ENCODE measurements at places on chromosomes 16 and 17. TPM values are rescaled to one million over a fixed set of nuclear protein-coding genes. Genes with fewer than 3 reads are reported as not detected.

- H3K36me3 ChIP-seq = no peaks in the 10 kb centered on the region
- H3K27ac ChIP-seq = peak overlapping the region; percentile 49
- peaks cover 20% of the 10 kb centered on the region for H3K4me1 ChIP-seq
- H3K27me3 ChIP-seq = no peaks in the 10 kb centered on the region
- no peak overlapping the region for H3K4me3 ChIP-seq
These were observed 37.6 kb downstream of the USP10 start for GRCh38 chr16:84737192-84738011.

DNA sequence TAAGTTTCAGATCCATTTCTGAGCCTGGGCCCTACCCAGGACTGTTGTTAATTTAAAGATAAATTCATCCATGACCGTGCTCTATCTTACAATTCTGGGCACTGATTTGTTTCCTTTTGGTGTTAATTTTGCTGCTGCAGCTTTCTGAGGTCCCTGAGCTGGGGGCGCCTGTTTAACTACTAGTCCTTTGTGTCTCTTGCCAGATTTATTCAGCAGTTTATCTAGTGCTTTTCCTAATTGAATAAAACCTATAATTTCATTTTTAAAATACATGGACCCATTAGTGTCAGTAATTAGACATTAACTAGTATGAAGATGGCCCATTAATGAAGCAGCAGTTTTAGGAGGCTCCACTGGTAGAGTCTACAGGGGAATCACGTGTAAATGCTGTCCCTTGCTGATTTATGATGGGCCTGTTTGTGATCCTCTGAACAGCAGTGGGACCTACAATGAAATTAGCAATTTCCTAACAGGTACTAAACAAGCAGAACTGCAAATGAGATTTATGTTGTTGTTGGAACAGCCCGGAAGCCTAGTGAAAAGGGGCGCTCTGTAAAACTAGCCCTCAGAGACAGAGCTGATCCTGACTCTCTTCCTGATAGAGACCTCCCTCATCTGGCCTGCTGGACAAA lies 54.7 kb downstream of the HS3ST2 start:
- no peaks in the 10 kb centered on the region for H3K4me1 ChIP-seq
- no peak overlapping the region for H3K4me3 ChIP-seq
- H3K27me3 ChIP-seq = no peaks in the 10 kb centered on the region
- no peaks in the 10 kb centered on the region for H3K36me3 ChIP-seq
- H3K27ac ChIP-seq = no peak overlapping the region

Gene ALOXE3
- polyA plus RNA-seq = not detected

Gene EVPL
- polyA plus RNA-seq = 0.21 TPM

GRCh38 chr17:79581324-79581932 lies 29.4 kb downstream of the RBFOX3 start:
- no peak overlapping the region for H3K27ac ChIP-seq
- no peaks in the 10 kb centered on the region for H3K4me1 ChIP-seq

DNA sequence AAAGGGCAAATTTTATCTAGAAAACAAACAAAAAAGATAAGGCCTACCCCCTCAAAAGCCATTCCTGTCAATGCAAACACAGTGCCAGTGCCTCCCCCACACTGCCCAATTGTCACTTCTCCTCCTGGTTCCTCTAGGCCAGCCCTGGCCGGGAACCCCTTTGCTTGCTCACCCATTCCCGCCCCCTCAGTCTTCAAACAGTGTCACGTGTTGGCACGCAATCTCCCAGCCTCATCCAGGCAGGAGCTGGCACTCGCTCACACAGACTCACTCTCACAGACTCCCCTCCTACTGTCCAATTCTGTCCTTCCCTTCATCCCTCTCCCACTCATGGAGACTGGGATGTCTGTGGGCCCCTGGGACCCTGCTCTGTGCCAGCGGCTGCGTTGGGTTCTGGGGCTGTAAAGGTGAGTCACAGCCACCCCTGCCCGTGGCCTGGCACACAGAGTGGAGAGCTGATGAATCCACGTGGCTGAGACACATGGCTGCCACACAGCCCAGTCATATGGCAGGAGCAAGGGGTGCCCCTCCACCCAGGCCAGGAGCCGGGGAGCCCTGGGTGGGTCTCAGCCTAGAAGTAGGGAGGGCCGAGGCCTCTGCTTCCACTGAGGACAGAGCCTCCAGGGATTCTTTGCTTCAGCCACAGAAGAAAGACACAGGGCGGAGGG lies 54.8 kb downstream of the VAC14 start:
- H3K27ac ChIP-seq = peak overlapping the region; percentile 97
- peaks cover 75% of the 10 kb centered on the region for H3K4me1 ChIP-seq
- DNase-seq = no peak

DNA sequence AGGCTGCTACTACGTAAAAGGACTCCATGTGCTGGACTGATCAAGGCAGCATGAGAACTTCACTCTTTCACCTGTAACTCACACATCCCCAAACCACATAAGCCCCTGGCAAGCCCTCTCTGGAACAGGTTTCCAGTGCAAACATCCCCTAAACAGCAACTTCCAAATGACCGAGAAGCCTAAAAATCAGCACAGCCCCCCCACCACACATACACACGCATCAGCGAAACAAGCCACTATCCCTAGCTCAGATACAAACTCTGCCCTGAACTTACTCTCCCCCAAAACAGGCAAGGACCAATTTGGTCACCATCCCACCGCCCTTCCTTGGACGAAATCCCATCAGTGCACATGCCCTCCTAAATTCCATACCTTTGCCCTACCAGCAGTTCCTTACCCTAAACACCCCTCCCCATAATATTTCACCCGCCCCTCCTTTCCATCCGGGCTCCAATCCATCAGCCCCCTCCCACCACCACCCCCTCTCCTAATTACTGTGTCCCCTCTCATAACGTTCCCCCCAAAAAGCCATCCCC lies 735 bp downstream of the LSM12 start:
- H3K36me3 ChIP-seq = peaks cover 7% of the 10 kb centered on the region
- DNase-seq = no peak
- H3K4me1 ChIP-seq = peaks cover 25% of the 10 kb centered on the region
- no peaks in the 10 kb centered on the region for H3K27me3 ChIP-seq
- H3K27ac ChIP-seq = peak overlapping the region; percentile 89

DNA sequence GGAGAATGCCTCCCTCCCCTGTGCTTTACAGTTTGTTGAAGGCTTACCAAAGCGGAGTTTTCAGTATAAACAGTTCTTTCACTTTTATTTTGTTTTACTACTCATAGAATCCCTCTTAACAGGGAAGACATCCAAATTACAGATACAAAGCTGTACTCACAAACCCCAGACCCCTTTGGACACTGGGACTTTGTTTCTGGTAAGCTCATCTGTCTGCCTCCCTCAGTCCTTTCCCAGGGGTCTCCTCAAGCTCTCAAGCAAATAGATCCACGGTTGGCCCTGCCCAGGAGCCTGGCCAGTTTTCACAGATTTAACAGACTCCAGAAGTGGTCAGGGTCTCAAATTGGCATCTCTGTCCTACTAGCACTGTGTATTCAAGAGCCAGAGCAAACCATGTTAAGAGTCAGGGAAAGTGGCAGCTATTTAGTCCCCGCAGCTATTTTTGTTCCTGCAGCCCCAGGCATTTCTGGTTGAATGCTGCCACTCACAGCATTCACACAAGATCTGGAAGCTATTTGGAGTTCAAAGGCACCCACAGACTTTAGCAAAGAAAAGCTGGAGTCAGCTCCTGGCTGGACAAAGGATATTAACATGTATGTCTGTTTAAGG lies 54.2 kb downstream of the TMEM100 start:
- H3K4me3 ChIP-seq = no peak overlapping the region
- no peak overlapping the region for H3K27ac ChIP-seq
- no peaks in the 10 kb centered on the region for H3K36me3 ChIP-seq
- no peaks in the 10 kb centered on the region for H3K4me1 ChIP-seq

DNA sequence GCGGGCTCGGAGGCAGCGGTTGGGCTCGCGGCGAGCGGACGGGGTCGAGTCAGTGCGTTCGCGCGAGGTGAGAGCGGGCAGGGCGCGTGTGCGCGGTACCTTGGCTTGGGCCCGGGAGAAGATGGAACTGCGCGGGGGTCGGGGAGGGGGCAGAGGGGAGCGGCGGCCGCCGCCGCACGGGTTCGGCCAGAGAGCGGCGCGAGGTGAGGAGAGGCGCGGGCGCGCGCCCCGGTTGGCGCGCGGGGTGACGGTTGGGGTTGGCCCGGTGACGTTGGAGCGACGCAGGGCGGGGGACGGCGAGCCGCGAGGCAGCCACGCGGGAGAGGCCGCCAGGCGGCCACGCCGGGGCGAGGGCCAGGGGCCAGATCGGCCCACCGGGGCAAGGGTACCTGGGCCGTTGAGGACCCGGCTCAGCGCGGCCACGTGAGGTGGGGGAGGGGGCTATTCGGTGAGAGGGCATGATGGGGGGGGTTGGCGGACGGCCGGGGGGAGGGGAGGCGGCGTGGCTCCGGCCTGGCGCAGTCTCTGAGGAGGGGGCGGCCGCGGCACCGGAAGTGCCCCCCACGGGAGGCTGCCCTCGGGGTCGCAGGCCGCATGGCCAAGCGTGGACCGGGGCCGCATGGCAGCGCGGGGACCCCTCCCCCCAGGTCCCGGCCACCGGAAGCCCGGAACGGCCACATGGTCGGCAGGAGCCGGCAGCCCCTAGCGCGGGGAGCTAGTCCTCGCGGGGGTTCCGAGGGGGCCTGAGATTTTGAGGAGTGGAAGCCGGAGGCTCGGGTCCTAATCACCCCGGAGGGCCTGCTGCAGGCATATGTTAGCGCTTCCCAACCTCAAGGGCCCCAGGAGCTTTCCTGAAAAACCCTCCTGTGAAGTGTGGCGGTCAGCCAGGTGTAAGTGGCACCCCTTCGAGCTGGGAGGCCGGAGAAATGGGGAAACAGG lies 527 bp downstream of the EIF5A start:
- peak overlapping the region; percentile 92 for H3K4me3 ChIP-seq
- H3K4me1 ChIP-seq = peaks cover 33% of the 10 kb centered on the region
- H3K27ac ChIP-seq = peak overlapping the region; percentile 99

Gene ITGAD
- 2.1 TPM for polyA plus RNA-seq

DNA sequence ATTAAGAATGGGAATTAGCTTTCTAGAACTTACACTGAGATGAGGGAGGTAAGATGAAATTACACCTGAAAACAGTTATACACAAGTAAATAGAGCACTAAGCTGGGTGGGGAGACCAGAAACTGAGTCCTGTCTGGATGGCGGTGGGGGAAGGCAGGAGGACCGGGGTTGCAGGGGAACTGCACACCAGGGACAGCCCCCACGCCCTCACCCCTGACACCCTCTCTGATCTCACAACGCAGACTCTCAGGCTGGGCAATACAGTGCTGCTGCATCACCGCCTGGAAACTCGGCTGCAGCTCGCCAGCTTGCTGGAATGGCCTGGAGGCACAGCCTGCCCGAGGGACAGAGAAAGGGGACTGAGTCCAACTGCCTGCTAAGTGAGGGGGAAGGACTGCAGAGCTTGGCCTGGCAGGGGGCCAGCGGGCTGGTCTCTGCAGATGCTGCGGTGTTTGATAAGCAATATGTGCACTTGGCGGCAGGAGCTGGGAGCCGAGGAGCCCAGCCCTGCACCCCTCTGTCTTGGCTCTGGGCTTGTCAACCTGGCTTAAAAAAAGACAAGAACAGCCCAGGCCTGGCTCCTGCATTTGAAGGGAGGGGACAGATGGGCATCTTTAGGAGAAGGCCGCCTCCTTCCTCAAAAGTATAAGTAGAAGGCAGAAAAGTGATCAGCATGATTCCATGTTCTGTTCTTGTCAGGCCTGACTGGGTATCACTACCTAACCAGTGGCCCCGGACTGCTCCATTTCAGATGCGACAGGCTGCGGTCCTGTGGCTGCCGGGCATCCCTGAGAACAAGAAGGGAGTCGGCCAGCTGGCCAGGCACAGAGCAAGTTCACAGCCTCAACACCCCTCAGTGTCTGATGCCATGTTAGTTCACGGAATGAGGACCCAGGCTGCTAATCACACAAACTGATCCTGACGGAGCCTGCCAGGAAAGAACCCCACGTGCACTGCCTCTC lies 30.2 kb downstream of the SPHK1 start:
- peak; percentile 86 for DNase-seq
- no peaks in the 10 kb centered on the region for H3K4me1 ChIP-seq
- H3K36me3 ChIP-seq = no peaks in the 10 kb centered on the region
- H3K4me3 ChIP-seq = no peak overlapping the region

Gene TBC1D3K
- not detected for polyA plus RNA-seq

DNA sequence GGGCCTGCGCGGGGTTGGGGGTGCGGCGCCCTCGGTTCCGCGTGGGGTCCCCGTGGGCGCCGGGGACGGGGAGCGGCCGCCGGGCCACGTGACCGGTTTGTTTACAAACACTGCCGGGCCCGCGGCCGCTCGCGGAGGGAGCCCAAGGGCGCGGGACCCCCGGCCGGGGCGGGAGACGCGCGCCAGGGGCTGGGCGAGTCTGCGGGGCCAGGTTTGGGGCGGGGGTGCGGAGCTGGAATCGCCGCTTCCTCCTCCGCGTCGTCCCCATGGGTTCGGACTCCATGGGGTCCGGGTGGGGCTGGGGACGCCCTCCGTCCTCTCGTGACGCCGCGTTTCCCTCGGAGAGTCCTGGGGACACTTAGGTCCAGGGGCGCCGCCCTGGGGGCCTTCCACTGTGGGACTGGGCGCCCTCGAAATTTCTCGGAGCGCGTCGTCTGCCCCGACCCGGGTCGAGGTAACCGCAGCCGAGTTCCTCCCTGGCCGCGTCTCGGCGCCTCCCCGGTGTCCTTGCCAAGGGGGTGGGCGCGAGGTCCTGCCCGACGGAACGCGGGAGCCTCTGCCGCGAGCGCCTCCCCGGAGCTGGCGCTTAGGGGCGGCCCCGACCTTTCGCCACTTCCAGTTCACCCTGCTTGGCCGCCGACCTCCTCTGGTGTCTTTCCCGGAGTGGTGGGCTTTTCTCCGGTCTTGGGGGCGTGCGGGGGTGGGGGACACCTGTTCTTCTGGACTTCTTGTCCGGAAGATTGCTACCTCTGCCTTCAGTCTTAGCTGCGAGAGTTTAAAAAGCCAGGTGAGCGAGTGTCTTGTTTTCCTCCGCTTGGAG lies 684 bp downstream of the YPEL2 start:
- peak overlapping the region; percentile 98 for H3K27ac ChIP-seq
- peak overlapping the region; percentile 32 for H3K4me3 ChIP-seq
- H3K27me3 ChIP-seq = no peaks in the 10 kb centered on the region
- peak; percentile 52 for DNase-seq

DNA sequence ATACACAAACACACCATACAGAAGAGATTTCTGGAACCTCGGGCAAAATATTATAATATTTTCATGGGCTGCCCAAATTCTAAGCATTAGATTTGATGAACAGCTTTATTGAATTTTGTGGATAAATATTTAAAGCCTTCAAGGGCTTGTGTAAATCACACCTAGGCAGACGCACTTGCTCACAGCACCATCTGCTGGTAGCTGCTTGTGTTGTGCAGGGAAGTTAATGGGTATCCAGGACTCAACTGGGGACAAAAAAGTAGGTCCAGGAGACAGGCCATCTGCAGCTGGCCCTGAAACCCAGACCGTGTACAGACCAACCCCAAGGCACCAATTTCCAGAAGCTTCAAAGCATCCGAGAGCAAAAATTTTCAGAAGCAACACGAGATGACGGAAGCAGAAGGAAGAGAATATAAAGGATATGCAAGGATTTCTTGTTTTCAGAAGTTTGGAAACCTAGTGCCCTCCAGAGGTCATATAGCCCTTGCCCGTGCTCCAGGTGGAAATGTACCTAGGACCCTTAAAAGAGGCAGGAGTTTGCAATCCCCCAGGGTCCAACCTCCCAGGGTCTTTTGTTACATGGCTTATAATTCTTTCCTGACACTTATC lies 140.0 kb downstream of the CHD9NB start:
- no peak overlapping the region for H3K4me3 ChIP-seq
- no peaks in the 10 kb centered on the region for H3K4me1 ChIP-seq
- no peak overlapping the region for H3K27ac ChIP-seq
- no peaks in the 10 kb centered on the region for H3K36me3 ChIP-seq
- no peaks in the 10 kb centered on the region for H3K27me3 ChIP-seq
